Tongue (tissue), 3 donors: ENCODE measurements at places on chromosomes 2 and 18. TPM values are rescaled to one million over a fixed set of nuclear protein-coding genes. Genes with fewer than 3 reads are reported as not detected.
A peak's percentile ranks its signal among the peaks of the same experiment; 100 is the strongest.

DNA sequence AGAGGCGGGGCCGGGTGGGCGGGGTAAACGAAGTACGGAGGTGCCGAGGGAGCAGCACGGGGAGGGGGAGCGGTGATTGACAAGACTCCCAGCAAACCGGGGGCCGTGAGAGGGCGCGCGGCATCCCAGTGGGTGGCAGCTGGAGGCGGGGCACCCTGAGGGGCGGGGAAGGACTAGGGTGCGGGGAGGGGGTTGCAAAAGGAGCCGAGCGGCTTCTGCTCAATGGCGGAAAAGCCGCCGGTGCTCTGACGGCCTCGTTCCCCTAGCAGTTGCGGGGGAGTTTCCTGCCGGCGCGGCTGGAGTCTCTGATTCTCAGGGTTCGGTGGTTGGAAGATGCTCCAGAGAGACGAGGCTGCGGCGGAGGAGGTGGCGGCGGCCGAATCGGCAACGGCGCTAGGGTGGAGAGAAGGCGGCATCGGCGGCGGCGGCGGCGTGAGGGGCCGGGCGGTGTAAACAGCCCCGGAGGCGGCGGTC, at the start of gene PPM1B:
Gene PPM1B (plus strand): TSS at position 195 of the 474 bp plus-strand sequence. CDS start 32,325 bp downstream, outside the sequence.
- peak; percentile 100 for DNase-seq

Gene HOXD10
- 0.62 TPM for total RNA-seq

Gene NLRC4
- total RNA-seq: 1.7 TPM

Gene LAMA1
- 4.5 TPM for total RNA-seq

Gene REEP1
- total RNA-seq: 29.3 TPM

DNA sequence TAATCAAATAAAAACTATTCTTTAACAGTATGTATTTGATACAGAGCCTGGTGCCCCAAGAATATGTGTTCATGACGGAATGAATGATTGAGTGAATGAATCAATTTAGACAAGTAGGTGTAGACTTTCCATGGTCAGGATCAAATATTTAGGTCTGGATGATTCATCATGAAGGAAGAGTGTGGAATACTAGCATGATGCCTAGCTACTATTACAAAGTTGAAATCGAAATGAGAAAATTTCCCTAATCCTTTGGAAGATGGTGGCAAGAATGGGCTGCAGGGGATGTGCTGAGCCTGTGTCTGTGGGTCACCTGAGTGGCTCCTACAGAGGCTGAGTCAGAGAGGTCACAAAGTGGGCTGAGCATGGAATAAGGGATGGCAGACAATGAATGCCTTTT, 3.1 kb upstream of the MALT1 start:
- no peak for DNase-seq

Gene NTSR2
- total RNA-seq: not detected

DNA sequence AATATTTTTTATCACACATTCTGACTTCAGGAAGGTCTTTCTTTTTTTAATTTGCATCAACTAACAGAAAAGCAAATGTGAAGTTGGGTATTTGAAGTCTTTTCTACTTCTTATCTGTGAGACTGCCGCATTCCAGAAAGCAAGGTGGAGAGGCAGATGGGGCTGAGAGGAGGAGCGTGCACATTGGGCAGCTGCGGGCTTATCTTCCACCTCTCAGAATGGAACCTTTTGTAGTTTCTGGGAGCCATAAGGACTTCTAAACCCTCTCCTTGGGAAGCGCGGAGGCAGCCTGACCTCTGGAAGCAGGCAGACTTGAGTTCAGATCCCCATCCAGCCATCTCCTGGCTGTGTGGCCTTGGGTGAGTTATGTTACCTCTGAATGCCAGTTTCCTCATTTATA, 3.9 kb downstream of the MAPRE3 start:
- DNase-seq: no peak

DNA sequence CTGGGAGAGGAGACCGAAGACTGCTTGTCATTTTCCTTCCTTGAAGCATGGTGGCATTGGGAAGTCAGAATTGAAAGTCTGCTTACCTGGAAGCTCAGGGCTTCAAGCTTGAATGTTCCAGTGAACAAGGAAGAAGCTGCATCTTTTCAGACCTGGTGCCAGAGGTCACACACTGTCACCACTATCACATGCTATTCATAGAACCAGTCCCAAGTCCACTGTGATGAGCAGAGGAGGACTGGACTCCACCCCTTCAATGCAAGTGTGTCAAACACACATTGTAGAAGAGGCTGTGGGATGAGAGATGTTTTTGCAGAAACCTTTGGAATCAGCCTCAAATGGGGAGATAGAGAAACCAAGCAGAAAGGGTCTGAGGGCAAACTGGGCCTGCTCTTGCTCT, 81.4 kb downstream of the LYPD1 start:
- no peak for DNase-seq

Gene STAT4
- total RNA-seq: 4.8 TPM

Gene SLC30A3
- not detected for total RNA-seq

Gene LAMA3
- total RNA-seq: 37.0 TPM
